ENCODE measurements at places on chromosomes 11 and 22.

DNA sequence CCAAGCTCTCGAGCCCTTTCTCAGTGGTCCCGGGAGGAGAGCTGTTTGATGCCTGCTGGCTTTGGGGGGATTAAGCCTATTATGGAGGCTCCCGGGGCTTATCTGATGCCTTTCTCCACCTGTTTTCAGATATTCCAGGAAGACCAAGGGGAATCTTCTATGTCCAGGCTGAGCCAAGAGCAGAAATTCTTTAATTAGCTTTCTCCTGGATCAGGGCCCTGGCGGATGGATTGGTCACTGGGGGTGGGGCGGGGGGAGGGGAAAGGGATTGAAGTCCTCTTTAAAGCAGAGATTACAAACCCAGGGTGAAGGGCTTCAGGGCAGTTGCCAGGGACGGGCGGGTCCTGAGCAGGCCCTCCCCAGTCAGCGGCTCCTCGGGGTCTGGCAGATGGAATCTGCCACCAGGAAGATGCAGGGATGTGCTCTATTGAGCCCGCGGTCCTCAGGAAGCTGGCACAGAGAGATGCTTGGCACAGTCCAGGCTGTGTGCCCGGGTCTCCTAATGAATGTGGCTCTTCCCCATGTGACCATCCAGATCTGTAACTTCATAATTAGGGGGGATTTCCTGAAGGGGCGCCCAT, 33.6 kb downstream of the MACROD1 start:
- DNase-seq = no peak

GRCh38 chr22:37284126-37284804, 2.0 kb downstream of the CYTH4 start:
- no peak for DNase-seq

GRCh38 chr11:34988294-34989255, 72.2 kb downstream of the PDHX start:
- no peak for DNase-seq

DNA sequence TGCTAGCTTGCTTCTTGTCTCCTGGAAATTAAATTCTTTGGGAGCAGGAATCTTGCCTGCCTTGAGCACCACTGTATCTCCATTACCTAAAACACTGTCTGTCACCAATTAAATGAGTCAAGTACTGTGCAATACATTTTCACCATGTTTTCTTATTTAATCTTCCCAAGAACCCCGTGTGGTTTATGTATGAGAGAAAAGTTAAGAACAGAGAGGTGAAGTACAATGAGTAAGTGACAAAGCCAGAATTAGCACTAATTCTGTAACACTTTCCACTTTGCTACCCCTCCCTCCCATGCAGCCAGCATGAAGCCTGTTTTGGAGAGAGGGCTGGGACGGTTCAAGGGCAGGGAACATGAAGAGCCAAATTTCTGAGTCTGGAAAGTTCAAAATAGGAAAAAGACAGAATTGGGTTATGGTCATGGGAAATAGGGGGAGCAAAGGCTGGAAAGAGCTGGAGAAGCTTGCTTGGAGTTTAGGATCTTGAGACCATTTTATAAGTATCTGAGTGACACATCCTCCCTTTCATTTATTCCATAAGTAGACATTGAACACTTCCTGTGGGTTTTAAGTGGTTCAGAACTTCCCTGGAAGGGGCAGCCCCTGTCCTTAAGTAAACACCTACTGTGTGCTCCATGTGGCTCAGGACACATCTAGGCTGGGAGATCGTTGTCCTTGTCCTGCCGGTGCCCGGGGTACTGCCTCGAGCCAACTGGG, 60.5 kb upstream of the CHST1 start:
- no peak for DNase-seq

- no peak for DNase-seq
Measured at GRCh38 chr11:36354221-36355003, 58.3 kb downstream of the PRR5L start.

DNA sequence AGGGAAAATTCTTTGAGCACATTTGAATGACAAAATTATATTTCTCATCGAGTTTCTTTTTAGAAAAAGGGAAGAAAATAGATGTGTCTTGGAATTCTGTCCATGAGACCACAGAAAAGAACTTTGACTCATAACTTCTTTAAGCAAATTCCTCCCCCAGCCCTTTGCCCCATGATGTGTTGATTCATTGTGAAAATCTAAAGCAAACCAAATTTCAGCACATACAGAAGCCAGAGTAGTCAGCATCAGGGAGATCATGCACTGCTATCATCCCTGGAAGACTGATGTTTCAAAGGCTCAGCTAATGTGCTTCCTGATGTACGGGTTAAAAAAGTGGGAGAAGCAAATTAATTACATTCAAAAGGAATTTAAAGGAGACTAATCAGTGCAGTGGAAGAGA, 159.7 kb downstream of the FAT3 start:
- DNase-seq = no peak

GRCh38 chr11:75503531-75504099, 22.1 kb downstream of the GDPD5 start:
- DNase-seq = no peak

- no peak for DNase-seq
Measured at GRCh38 chr11:134173296-134173695, 50.5 kb downstream of the NCAPD3 start.

- no peak for DNase-seq
Measured at GRCh38 chr11:2178906-2179494, 7.4 kb upstream of the TH start.

GRCh38 chr11:110837603-110838002, 125.4 kb upstream of the ARHGAP20 start:
- no peak for DNase-seq

DNA sequence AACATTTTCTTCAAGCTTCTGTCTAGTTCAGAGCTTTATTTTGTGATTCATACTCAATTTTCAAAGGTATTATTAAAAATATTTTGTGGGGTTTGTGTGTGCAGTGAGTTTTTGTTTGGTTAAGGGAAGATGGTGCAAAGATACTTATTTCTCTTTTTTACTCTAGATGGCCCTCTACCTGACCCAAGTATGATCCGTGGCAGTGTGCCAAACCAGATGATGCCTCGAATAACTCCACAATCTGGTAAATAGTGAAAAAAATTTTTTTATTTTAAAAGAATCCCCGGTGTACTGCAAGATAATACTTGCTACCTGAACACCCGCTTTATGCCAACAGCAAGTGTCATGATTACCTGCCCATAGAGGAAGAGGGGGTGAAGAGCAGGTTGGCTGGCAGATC, 54.2 kb downstream of the EP300 start:
- no peak for DNase-seq

- DNase-seq = no peak
Measured at GRCh38 chr11:12285106-12285505, 92.3 kb upstream of the PARVA start.

Data from activated T-cell treated with anti-CD3 and anti-CD28 coated beads, Interleukin-2, amount 50 U/mL, for 4 hours (primary cell).